ENCODE measurements at places on chromosomes 16 and 17.

GRCh38 chr16:28977703-28978662, 3.4 kb downstream of the SPNS1 start:
- no peak for DNase-seq

GRCh38 chr16:24936151-24936550, 79.0 kb downstream of the ARHGAP17 start:
- DNase-seq, result no peak

DNA sequence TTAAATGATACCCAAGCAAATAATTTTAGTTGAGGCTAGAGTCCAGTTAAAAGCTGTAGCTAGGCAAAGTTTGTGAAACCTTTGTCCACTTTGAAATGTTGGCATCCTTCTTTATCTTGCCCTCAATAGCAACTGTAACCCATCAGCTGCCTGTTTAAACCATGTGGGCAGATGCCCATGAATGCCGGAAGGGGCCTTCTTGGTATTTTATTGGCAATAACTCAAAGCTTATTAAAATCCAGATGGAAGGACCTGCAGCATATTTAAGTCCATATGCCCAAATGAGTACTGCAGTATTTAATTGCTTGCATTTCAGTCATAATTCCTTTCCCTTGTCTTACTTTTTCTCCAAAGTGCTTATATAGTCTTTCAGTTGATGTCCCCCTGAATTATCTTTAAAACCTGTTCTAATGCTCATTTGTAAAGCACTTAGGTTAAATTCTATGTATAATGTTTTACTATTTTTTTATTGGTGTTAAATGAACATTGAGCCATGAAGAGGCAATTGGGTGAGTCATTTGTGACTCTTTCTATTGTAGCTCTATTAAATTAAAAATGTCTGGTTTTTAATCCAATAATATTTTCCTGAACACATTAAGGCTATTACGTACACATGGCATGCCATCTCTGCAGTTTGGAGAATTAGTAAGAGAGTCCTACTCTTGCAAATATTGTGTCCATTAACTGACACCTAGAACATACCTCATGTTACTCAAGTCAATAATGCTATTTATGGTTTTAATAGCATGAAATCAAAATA, 225.3 kb downstream of the KCNJ2 start:
- no peak for DNase-seq

DNA sequence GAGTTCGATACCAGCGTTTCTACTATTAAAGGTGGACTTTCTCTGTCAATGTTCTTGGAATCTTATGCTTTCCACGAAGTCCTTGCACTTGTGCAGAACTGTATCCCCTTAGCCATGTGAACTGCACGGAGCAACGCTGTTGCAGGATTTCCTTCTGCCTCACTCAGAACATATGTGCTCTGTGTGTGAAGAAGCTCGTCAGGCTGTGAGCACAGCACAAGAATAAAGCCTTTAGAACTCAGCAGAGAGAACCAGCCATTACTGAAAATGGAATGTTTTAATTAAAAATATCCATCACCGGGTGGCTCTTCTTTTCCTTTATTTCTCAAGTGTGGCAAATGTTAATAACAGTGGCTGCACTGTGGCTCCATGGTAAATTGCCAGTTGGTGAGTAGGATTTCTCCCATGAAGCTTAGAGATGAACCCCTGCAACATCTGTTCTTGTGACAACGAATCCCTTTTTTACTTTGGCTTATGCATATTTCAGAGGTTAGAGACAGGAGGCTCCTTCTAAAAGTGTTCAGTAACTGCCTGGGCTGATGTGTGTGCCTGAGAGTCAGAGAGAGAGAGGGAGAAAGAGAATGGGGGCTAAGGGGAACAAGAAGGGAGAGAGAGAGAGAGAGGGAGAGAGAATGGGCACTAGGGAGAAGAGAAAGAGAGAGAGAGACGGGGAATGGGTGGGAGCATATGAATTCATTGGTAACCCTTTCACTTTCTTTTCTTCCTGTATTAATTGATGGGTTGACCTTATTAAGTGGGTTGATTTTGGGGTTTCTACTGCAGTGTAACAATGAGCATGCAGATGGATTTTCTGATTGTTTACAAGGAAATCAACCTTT, 50.0 kb downstream of the RPTOR start:
- no peak for DNase-seq

- DNase-seq, result no peak
These were observed 75.5 kb downstream of the RPA1 start for GRCh38 chr17:1905190-1905913.

GRCh38 chr16:83171396-83171795, 544.6 kb downstream of the CDH13 start:
- DNase-seq, result no peak

- DNase-seq, result no peak
These were observed 4.5 kb upstream of the GALK1 start for GRCh38 chr17:75769536-75769935.

All from GM19239 (cell line).